Heart left ventricle (tissue), 16 donors: ENCODE measurements at places on chromosomes 2 and 18.

DNA sequence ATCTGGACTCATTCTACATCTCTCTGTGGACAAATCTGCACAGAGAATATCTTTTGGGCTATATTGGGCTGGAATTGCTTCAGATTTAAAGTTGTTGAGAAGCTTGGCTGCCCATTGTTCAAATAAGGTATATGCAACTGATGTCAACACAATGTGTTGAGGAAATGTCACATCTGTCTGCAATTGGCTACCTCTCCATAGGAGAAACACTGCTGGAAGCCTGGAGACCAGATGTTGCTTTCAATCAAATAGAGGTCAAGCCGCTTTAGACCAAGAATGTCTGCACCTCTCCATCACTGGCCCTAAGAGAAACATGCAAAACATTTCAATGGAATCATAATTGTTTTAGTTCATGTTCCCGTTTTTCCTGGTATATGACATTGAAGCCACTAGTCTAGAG, 720.2 kb downstream of the SLC4A3 start:
- no peak overlapping the region for H3K27ac ChIP-seq
- H3K36me3 ChIP-seq: no peaks in the 10 kb centered on the region
- H3K27me3 ChIP-seq: no peaks in the 10 kb centered on the region
- no peak for DNase-seq
- no peaks in the 10 kb centered on the region for H3K4me1 ChIP-seq
- no peak overlapping the region for H3K4me3 ChIP-seq

DNA sequence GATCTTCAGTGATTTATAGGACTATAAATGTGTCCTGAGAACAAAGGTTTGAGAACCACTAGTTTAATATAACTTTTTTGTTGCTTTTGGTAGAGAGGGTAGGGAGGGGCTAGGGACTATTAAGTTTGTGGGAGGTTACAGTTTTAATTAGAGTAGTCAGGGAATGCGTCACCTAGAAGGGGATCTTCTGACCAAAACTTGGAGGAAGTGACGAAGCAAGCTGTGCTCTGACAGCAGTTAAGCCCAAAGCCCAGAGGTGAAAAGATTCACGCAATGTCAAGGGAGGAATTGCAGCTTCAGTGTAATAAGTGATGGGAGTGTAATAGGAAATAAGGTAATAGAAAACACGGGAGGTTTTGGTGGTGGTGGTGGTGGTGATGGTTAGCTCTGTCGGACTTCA, 8.1 kb downstream of the TDRD15 start:
- no peak overlapping the region for H3K27ac ChIP-seq
- no peaks in the 10 kb centered on the region for H3K4me1 ChIP-seq
- H3K4me3 ChIP-seq: no peak overlapping the region
- no peaks in the 10 kb centered on the region for H3K27me3 ChIP-seq
- DNase-seq: no peak

GRCh38 chr18:58387716-58388115, 241.2 kb downstream of the ALPK2 start:
- H3K36me3 ChIP-seq: peaks cover 96% of the 10 kb centered on the region
- no peak overlapping the region for H3K4me3 ChIP-seq
- no peak for DNase-seq
- H3K27ac ChIP-seq: no peak overlapping the region

- peaks cover 39% of the 10 kb centered on the region for H3K27me3 ChIP-seq
- H3K4me1 ChIP-seq: no peaks in the 10 kb centered on the region
- H3K36me3 ChIP-seq: no peaks in the 10 kb centered on the region
- H3K27ac ChIP-seq: no peak overlapping the region
Observed at GRCh38 chr2:176652300-176653182, 383.3 kb downstream of the MTX2 start.

DNA sequence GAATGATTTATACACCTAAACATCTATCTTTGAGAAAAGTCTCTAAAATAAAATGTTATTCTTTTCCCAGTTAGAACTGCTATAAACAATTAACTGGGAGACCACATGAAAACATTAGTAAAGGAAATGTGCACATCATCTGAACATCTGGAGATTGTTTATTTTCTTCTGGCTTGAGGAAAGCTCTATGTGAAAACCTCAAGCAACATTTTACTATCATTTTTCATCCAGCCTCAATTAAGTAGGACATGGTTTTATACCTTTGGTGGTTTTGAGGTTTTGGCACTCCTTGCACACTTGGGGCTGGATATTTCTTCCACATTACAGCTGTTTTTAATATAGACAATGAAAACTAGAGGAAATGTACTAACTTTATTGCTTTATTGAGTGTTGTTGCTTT, 609.5 kb upstream of the SLC8A1 start:
- DNase-seq: no peak
- no peaks in the 10 kb centered on the region for H3K27me3 ChIP-seq
- H3K36me3 ChIP-seq: no peaks in the 10 kb centered on the region
- H3K4me3 ChIP-seq: no peak overlapping the region
- no peak overlapping the region for H3K27ac ChIP-seq

- H3K36me3 ChIP-seq: peaks cover 3% of the 10 kb centered on the region
- no peak for DNase-seq
- H3K27ac ChIP-seq: no peak overlapping the region
- no peaks in the 10 kb centered on the region for H3K27me3 ChIP-seq
Observed at GRCh38 chr2:72955228-72956049, 38.1 kb downstream of the EMX1 start.

- H3K27ac ChIP-seq: no peak overlapping the region
- H3K36me3 ChIP-seq: no peaks in the 10 kb centered on the region
- H3K4me3 ChIP-seq: no peak overlapping the region
- H3K4me1 ChIP-seq: no peaks in the 10 kb centered on the region
- DNase-seq: no peak
Observed at GRCh38 chr18:35938158-35938557, 34.3 kb upstream of the RMP24 start.

- no peaks in the 10 kb centered on the region for H3K27me3 ChIP-seq
- DNase-seq: no peak
- no peaks in the 10 kb centered on the region for H3K36me3 ChIP-seq
Observed at GRCh38 chr2:102145107-102145506, 2.6 kb downstream of the IL1R1 start.

GRCh38 chr2:27353762-27354596, 2.6 kb downstream of the GTF3C2 start:
- H3K4me1 ChIP-seq: peaks cover 25% of the 10 kb centered on the region
- no peaks in the 10 kb centered on the region for H3K36me3 ChIP-seq
- DNase-seq: no peak
- no peak overlapping the region for H3K27ac ChIP-seq
- no peak overlapping the region for H3K4me3 ChIP-seq
- H3K27me3 ChIP-seq: no peaks in the 10 kb centered on the region

DNA sequence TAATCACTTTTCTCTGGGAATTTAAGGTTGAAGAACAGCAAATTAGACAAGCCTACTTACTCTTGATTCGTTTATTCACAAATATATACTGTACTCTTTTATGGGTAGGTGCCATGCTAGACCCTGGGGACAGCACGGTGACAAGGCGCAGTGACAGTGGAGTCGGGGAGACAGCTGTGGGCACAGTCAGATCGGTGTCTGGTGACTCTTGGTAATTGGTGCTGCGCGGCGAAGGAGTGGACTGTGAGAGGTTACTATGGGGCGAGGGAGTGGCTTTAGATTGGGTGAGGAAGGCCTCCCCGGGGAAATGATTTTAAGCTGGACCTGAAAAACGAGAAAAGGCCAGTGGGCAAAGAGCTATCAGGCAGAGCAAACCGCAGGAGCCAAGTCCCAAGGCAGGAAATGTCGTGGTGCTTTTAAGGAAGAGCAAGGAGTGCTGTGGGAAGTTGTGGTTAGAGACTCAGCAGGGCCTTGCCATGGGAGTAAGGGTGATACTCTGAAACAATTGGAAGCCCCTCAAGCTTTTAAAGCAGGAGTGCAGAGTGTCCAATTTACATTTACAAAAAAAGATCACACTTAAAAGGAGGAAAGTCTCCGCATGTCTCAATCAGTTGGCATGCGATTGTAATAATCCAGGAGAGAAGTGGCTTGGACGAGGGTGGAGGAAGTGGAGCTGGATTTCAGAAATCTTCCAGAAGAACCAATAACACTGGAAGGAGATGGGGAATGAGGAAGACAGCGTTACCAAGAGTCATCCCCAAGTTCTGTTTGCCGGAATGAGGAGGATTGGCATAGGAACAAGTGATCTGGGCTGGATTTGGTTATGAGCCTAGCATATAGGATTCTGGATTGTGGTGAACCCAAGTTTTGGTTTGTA, 36.1 kb upstream of the TXNDC2 start:
- peak; percentile 66 for DNase-seq
- H3K27ac ChIP-seq: peak overlapping the region; percentile 73

GRCh38 chr2:161124201-161124600, 36.0 kb upstream of the TANK start:
- no peak overlapping the region for H3K27ac ChIP-seq
- no peaks in the 10 kb centered on the region for H3K27me3 ChIP-seq
- peaks cover 27% of the 10 kb centered on the region for H3K4me1 ChIP-seq
- H3K4me3 ChIP-seq: no peak overlapping the region

GRCh38 chr2:118118479-118118878, 30.2 kb downstream of the INSIG2 start:
- no peak overlapping the region for H3K4me3 ChIP-seq
- DNase-seq: no peak
- no peak overlapping the region for H3K27ac ChIP-seq
- H3K36me3 ChIP-seq: no peaks in the 10 kb centered on the region
- H3K27me3 ChIP-seq: no peaks in the 10 kb centered on the region

GRCh38 chr2:48668992-48669391, 51.3 kb downstream of the GTF2A1L start:
- H3K27ac ChIP-seq: no peak overlapping the region
- DNase-seq: no peak
- no peaks in the 10 kb centered on the region for H3K27me3 ChIP-seq
- no peaks in the 10 kb centered on the region for H3K4me1 ChIP-seq
- H3K36me3 ChIP-seq: no peaks in the 10 kb centered on the region

DNA sequence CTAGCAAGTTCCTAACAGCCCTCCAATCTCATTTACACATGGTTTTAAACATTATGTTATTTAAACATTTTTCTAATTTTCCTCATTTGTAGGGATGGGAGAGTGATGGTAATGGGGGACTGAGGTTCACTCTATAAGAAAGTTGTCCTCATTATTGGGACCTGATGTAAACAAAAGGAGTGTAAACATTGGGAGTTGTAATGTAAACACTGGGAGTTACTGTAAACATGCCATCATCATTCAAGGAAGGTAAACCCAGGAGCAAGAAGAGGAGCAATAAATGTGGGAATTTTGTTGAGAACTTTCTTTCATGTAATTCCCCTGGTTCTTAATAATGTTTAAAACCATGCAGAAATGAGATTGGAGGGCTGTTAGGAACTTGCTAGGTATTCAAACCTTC, 17.8 kb downstream of the RFTN2 start:
- DNase-seq: no peak
- H3K36me3 ChIP-seq: no peaks in the 10 kb centered on the region
- no peak overlapping the region for H3K27ac ChIP-seq
- no peaks in the 10 kb centered on the region for H3K4me1 ChIP-seq

DNA sequence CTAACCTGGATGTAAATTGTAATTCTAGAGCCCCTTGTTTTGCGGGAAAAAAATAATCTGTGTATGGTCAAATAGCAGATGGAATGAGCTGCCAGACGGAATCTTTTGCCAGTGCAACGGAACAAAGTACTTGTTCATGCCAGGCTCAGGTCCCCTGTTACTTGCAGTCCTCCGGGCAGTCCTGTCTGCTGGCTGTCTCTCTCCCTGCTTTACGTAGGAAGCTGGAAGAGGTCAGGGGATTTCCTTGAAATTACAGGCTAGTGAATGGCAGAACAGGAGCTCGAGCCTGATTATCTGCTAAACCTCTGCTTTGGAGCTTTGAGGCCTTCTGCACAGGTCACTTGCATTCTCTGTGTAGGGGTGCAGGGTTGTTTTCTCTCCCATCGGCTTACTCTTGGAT, 54.8 kb downstream of the LRRFIP1 start:
- no peak overlapping the region for H3K4me3 ChIP-seq
- DNase-seq: no peak
- peaks cover 7% of the 10 kb centered on the region for H3K36me3 ChIP-seq
- no peak overlapping the region for H3K27ac ChIP-seq
- H3K4me1 ChIP-seq: peaks cover 29% of the 10 kb centered on the region

DNA sequence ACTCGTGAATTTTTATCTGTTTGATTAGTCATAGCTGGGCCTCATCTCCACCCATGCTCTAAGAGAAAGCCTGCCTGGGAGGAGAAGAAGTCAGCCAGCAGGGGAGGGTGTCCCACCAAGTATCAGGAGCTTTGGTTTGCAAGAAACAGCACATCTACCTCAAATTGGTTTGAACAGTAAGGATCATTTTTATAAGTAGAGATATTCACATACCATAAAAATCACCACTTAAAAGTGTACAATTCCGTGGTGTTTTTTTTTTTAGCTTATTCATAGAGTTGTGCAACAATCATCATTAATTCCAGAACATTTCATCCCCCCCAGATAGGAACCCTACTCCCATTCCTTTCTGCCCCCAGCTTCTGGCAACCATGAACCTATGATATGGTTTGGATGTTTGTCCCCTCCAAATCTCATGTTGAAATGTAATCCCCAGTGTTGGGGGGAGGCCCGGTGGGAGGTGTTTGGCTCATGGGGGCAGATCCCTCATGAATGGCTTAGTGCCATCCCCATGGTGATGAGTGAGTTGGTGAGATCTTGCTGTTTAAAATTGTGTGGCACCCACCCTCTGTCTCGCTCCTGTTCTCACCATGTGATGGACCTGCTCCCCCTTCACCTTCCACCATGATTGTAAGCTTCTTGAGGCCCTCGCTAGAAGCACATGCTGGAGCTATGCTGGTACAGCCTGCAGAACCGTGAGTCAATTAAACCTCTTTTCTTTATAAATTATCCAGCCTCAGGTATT, 36.2 kb upstream of the HS6ST1 start:
- H3K27ac ChIP-seq: no peak overlapping the region
- no peaks in the 10 kb centered on the region for H3K4me1 ChIP-seq
- no peak overlapping the region for H3K4me3 ChIP-seq
- H3K36me3 ChIP-seq: no peaks in the 10 kb centered on the region

GRCh38 chr2:65070856-65071255, 14.6 kb downstream of the CEP68 start:
- H3K4me3 ChIP-seq: no peak overlapping the region
- peaks cover 60% of the 10 kb centered on the region for H3K36me3 ChIP-seq
- no peak for DNase-seq
- H3K27ac ChIP-seq: no peak overlapping the region
- no peaks in the 10 kb centered on the region for H3K27me3 ChIP-seq

GRCh38 chr2:189685540-189686229, 11.2 kb downstream of the ANKAR start:
- H3K27ac ChIP-seq: no peak overlapping the region
- no peaks in the 10 kb centered on the region for H3K36me3 ChIP-seq
- no peaks in the 10 kb centered on the region for H3K27me3 ChIP-seq
- no peak for DNase-seq
- no peak overlapping the region for H3K4me3 ChIP-seq
